ENCODE measurements at places on chromosomes 7 and 10.

DNA sequence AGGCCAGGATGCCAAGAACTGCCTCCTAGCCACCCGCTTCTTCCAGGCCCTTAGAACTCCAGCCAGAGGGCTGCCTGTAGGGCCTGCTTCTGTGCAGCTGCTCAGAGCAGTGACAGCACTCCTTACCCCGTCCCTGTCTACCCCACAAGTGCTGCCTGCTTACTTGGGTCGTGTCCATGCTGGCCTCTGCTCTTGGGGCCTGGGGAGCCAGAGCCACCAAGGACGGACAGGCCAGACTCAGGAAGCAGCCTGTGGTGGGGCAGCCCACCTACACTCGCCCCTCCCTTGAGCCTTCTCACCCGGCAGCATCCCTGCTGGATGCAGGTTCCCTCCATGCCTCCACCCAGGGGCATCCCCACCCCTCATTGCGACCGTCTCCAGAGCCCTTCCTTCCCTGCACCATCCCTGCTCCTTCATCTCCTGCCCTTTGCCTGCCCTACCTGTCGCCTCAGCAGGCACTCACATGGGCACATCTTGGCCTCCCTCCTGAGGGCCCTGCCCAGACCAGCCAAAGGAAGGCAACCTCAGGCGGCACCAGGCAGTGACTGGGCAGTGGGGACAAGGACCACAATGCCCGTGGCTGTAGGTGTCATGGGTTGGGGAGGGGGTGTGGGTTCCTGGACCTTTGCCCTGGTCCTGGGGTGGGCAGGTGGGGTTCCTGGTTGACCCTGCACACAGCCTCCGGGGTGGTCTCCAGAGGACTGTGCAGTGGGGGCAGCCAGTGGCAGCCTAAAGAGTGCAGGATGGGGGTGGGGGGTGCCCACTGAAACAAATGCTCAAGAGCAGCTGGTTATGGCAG, 78.0 kb upstream of the TNS3 start:
- no peak for DNase-seq

DNA sequence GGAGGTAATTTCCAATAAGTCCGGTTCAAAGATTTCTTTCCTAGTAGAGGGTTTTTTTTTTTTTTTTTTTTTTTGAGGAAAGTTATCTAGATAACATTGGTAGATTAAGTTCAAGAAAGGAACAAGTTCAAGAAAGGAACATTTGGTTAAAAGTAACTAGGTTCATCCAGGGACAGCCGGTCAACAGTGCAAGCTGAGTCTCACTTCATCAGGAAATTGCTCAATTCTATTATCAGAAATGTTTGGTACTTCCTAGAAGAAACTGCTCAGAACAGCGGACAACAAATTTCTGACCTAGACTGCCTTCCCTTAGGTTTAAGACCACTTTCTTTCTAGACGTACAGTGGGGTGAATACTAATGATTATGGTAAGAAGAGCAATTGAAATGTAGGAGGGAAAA, 3.7 kb upstream of the IL2RA start:
- DNase-seq, result no peak

DNA sequence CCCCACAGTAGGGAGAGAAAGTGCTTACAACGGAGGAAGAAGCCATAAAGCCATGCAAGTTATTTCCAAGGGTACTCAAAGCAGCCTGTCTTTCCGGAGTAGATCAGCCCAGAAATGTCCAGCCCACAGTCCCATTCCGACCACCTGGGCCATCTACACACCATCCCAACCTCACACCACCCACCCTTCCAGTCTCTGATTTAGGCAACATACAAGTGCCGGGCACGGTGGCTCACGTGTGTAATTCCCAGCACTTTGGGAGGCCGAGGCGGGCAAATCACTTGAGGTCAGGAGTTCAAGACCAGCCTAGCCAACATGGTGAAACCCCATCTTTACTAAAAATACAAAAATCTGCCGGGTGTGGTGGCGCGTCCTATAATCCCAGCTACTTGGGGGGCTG, 35.1 kb downstream of the LRRC20 start:
- DNase-seq, result no peak

DNA sequence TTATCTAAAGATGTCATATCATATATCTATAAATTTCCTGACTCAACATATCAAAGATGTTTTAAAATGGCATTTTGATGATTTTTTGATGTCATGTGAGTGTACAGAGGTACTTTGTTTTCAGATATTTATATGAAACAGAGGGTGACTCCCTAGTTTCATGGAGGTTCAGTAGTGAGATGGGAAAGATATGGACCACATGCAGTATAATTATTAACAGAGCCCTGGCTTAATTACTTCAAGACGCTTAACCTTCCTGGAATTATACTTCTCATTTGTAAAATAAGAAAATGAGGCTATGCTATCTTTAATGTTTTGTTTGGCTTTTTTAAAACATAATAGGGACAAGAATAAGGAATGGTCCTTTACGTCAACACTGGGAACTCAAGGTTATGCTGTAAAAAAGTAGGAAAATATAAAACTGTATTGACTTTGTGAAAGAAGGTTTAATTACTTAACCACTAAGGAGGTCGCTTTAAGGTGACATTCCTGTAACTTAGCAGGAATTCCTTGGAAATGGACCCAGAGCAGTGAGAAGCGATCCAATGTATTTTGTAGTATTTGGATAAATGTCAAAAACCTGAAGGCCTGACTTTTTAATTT, 821.0 kb upstream of the IGFBP3 start:
- no peak for DNase-seq

GRCh38 chr10:131159771-131160170, 151.8 kb downstream of the TCERG1L start:
- no peak for DNase-seq

GRCh38 chr10:712089-712488, 22.6 kb upstream of the DIP2C start:
- DNase-seq, result no peak

DNA sequence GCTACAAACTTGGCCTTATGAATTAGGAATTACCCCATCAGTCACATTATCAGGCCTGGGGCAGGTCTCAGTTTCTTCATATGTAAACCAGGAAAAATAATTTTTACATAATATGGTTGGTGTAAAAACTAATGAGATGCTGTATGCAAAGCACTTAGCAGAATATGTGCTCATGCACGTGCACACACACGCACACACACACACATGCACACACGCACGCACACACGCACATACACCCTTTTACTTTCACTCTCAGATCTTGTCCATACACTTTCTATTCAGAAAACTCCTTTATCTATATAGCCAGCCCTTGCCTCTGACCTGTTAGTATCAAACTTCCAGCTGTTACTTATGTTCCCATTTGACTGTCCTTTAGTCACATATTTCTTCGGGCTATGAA, 92.7 kb downstream of the CREB5 start:
- no peak for DNase-seq

DNA sequence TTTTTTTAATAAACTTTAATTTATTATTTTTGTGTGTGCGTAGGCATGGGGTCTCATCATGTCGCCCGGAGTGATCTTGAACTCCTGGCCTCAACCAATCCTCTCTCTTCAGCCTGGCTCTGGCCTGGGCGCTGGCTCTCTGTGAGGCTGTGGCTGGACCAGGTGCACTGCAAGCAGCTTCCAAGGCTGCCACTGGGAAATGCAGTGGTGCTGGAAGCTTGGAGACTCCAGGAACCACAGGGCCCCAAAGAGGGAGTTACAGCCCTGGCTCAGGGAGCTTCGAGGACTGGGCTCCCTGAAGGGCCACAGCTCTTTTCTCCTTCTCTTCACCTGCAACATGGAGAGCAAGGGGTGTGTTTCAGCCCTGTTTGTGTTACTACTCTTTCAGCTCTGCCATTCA, 36.7 kb upstream of the BNIP3 start:
- DNase-seq, result no peak

DNA sequence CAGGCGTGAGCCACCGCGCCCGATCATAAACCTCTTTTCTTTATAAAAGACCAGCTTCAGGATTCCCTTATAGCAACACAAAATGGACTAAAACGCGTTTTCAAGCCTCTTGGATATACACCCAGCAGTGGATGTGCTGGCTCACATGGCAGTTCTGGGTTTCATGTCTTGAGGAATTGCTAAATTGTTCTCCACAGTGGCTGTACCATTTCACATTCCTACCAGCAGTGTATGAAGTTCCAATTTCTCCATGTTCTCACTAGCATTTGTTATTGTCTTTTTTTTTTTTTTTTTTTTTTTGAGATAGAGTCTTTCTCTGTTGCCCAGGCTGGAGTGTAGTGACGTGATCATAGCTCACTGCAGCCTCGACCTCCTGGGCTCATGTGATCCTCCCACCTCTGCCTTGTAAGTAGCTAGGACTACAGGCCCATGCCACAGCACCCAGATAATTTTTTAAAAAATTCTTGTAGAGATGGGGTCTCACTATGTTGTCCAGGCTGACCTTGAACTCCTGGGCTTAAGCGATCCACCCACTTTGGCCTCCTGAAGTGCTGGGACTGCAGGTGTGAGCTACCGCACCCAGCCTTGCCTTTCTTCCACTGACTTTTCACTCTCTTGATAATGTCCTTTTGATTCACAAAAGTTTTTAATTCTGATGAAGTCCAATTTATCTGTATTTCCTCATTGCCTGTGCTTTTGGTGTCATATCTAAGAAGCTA, 17.4 kb downstream of the TECPR1 start:
- no peak for DNase-seq

DNA sequence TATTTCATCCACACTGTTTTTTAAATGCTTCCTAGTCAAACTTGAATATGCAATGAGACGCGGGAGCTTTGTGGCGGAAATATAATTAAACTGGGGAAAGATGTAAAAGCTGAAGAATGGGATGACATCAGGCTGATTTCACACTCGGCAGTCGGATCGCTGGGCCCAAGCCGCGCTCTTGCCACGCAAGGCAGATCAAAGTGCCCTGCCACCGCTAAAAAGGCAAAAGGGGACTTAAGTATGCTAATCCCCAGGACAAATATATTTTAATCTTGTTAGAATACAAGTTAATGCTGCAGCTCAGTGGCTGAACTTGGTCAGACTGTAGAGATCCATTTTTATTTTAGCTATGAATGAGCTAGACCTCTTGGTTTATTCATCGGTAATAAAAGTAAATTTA, 13.8 kb downstream of the EN2 start:
- DNase-seq, result no peak

- no peak for DNase-seq
These were observed 191.0 kb downstream of the CAMK1D start for GRCh38 chr10:12540341-12540781.

GRCh38 chr7:1457949-1458682, 1.2 kb downstream of the MICALL2 start:
- DNase-seq, result no peak

GRCh38 chr10:97434055-97434454, 8.1 kb downstream of the PGAM1 start:
- DNase-seq, result no peak

GRCh38 chr10:4617589-4617988, 208.4 kb upstream of the AKR1E2 start:
- no peak for DNase-seq

DNA sequence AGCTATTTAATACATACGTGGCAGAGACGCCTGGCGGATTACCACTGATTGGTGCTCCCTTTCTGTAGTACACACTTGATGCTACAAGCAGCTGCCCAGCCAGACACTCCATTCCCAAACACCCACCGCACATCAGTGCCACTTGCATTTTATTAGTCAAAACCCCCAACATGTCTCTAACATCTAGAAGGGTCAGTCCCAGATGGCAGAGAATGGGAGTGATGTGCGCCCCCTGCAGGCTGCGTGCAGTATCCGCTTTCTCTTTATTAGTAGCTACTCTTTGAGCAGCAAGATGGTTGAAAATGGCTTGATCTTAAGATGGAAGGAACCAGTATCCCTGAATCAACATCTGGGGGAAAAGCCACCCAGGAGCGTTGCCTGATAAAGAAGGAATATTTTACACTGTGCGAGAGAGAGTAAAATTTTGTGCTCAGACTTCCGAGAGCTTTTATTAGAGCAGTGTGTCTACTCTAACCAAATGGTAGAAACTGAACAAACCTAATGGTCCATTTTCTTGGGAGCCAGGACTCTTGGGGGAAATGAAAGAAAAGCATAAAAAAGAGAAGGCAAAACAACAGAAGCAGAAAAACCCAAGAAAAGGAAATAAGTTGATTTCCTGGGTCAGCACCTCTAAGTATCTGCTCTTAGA, 78.3 kb downstream of the ST8SIA6 start:
- no peak for DNase-seq

GRCh38 chr7:101549734-101550133, 79.4 kb downstream of the MYL10 start:
- no peak for DNase-seq

- DNase-seq, result no peak
These were observed 94.4 kb downstream of the TAX1BP1 start for GRCh38 chr7:27834179-27834921.

DNA sequence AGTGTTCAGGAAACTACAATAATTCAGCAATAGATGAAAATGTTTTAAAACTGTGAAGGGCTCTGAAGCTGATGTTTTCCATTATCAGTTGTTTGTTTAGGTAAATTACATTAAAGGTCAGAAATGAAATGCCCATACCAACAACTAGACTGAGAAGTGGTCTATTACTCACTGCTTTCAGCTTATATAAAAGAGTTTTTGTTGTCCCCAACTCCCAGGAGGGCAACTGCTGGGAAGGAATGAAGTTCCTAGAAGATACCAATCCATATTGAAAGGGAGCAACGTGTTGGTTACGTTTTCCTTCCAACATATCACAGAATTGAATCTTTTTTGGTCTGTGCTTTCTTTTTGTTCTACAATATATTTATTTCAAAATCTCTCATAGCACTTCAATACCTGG, 330.6 kb upstream of the LRRN3 start:
- DNase-seq, result no peak

- DNase-seq, result no peak
These were observed 127.9 kb downstream of the INSYN2A start for GRCh38 chr10:127068485-127068884.

DNA sequence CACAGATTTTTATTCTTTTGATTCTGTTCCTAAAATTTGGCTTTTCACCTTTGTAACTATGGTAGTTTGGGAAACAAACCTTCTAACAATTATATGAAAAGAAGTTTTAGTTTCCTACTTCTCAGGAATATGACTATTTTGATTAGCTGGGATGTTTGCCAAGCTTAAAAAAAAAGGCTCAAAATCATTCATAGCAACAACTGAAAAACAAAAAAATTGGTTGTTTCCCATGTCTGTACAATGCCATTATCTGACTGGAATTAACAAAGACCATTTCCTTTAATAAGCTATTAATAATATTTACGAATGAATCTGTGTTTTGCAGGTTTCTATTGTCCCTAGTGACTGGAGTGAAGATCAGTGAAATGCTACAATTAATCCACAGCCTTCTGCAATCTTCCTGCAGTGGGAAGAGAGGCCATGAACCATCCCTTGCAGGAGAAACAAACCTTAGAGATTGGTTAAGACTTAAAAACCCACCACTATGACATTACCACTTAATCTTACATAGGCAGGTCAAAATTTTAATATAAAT, 4.2 kb downstream of the PURB start:
- no peak for DNase-seq

GRCh38 chr10:28587270-28587969, 54.5 kb downstream of the WAC start:
- DNase-seq, result peak; percentile 36

GRCh38 chr10:84007482-84007881, 131.8 kb upstream of the GHITM start:
- no peak for DNase-seq

DNA sequence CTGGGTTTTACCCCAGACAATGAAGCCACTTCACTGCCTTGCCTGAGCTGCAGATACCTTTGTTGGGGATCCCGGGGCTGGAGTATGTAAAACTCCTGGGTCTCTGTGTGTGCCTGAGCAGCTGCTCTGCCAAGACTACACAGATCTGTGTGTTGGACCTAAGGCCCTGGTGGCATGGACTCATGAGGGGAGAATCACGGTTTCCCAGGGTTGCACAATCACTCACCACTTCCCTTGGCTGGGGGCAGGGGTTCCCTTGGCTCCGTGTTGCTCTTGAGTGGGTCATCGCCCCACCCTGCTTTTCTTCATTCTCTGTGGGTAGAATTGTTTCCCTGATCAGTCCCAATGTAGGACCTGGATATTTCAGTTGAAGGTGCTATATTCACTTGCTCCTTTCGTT, 13.9 kb upstream of the TBATA start:
- no peak for DNase-seq

Measured in hindlimb muscle (tissue), 1 donor.